ENCODE measurements at places on chromosomes 7 and 10.

- ATAC-seq, result no peak
Measured at GRCh38 chr7:27430105-27430504, 187.5 kb downstream of the EVX1 start.

GRCh38 chr7:76272142-76272541 is 30.3 kb upstream of the HSPB1 start:
- ATAC-seq, result no peak

- no peak for ATAC-seq
Measured at GRCh38 chr7:70764701-70765208, 367.2 kb upstream of the GALNT17 start.

GRCh38 chr10:59337201-59337652 is 25.1 kb downstream of the FAM13C start:
- ATAC-seq, result peak; percentile 86

DNA sequence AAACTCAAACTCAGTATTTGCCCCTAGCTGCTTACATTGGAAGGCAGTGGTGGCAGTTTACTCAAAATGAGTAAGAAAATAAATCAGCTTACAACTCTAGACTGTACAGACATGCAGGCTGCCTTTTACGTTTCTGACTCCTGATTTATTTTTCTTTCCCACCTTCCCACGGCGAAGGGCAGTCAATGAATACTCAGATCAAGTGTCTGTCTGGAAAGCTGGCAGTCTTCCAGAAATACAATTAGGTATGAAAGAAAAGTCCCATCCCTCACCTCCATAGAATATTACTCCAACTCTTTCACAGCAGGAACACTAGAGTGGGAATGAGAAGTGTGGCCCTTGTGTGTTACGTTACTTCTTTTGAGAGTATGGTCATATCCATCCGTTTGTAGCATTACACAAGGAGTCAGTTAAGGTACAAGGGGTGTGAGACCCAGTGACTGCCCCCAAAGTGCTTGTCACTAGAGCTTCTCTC is 1.3 kb upstream of the PAPSS2 start:
- ATAC-seq, result peak; percentile 34

DNA sequence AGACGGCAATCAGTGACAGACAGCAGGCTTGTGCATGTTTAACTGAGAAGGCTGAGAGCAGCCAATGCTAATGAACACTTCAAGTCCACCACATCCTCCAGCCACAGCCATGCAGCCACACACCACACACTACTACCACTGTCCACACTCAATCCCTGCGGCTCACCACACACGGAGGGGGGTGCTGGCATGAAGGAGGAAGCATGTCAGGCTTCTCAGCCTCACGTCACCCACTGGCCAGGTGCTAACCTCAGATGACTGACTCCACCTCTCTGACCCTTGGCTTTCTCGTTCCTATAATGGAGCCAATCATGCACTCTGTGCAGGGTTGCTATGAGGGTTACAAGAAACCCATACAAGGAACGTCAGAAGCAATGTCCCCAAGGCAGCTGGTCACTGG is 165.4 kb upstream of the RNF32 start:
- ATAC-seq, result no peak

GRCh38 chr7:82633592-82633991 is 190.0 kb upstream of the CACNA2D1 start:
- no peak for ATAC-seq
